ELF-1 (cell line): ENCODE measurements at places on chromosomes 11 and 22.

DNA sequence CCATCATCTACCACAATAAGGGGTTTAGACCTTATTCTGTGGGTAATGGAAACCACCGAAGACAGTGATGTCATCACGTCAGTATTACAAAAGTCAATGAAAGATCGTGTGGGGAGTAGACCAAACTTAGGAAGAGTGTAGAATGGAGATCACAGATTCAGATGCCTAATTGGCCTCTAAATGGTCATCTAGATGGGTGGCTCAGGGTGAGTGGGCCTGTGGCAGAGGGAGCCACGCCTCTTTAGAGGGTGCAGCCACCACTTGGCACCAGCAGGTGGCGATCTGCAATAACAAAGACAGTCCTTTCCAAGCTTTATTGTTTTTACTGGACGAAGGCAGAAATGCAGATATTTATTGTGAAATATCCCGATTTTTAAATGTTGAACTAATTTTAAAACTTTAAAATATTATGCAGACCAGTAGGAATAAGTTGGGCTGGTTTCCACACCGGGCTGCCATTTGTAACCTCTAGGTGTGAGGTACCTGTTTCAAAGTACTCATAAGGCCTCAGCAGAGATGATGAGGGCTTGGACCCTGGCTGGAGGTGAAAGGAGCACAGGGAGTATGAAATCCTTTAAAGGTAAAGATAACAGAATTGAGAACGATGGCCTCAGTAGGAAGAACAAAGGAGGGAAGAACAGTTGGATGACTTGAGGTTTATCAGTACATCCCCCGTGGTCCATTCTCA lies 222.0 kb downstream of the DBX1 start:
- peak; percentile 81 for DNase-seq

- DNase-seq = no peak
Observed at GRCh38 chr22:23565915-23566704, 14.0 kb downstream of the IGLL1 start.

- no peak for DNase-seq
Observed at GRCh38 chr11:108754901-108755625, 90.2 kb downstream of the DDX10 start.

- no peak for DNase-seq
Observed at GRCh38 chr11:6637871-6638270, 17.7 kb downstream of the DCHS1 start.

DNA sequence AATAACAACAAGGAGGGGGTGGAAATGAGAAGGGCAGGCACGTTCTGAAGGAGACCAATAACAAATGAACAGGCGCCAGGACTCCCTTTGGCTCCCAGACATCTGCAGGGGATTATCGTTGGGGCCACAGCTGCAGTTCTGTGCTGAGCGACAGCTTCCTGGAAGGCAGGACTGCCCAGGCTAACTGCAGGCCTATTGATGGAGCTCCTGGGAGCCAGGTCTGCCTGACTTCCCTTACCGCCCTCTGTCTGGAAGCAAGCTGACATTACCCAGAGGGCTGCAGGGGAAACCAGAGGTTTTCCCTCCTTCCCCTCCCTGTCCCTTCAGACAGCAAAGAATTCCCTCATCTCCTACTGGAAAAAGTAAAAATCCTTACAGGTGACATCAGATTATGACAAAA lies 5.0 kb downstream of the DRD2 start:
- DNase-seq = peak; percentile 36
